ENCODE measurements at places on chromosomes 6 and 20.
A peak's percentile ranks its signal among the peaks of the same experiment; 100 is the strongest.

- DNase-seq, result no peak
Observed at GRCh38 chr6:146905181-146905704, 299.0 kb upstream of the STXBP5 start.

GRCh38 chr20:11902285-11902697 lies 15.4 kb upstream of the BTBD3 start:
- no peak for DNase-seq

- DNase-seq, result no peak
Observed at GRCh38 chr6:37965964-37966676, 146.6 kb downstream of the ZFAND3 start.

DNA sequence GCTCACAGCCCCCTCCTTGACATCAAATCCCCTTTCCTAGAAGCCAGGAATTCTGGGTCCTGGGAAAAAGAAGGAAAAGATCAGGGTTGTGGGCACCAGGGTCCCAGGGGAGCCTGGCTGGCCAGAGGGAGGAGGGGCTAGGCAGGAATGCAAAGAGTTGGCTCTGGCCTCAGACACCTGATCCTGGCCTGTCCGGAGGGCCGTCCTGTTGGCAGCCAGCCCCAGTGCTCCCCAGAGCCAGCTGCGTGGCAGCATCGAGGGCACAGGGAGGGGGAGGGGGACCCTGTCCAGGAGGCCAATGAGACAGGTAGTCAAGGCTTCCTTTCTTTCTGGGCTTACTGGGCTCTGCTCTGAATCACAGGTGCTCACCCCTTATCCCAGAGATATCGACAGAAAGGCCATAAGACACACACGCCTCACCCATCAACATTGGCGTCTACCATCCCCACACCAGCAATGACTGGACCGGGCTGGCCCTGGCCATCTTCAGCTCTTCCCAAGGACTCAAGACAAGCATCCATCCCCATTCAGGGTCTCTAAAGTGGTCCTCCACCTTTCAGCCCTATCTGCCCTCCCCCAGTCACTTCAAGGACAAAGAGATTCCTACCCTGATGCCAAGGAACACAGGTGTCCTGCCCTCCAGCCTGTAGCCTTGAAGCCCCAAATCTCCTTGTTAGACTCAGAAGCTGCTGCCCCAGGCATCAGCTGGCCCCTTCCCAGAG lies 723 bp downstream of the COL11A2 start:
- no peak for DNase-seq

GRCh38 chr6:114339706-114340105 lies 3.1 kb downstream of the HS3ST5 start:
- no peak for DNase-seq

DNA sequence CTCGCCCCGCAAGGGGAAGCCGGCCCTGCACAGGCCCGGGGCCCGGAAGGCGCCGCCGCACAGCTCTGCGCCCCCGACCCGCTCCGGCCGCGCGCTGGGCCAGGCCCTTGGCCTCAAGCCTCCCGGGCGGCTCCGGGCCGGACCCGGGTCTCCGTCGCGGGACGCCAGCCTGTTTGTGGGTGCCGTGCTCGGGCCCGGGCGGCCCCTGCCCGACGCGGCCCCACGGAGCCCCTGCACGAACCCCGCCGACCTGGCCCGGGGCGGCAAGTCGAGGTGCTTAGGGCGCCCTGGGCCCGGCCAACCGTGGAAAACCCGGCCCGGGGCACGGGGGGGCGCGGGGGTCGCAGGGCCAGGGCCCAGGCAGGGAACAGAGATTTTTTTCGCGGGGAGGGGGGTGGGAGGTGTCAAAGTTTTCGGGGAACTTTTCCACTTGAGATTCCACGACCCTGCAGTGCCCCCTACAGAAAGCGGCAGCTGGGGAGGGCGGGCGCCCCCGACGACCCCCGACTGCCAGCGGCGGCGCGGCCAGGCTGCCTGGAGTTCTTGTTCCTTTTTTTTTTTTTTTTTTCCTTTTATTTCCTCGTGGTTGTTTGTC lies 805 bp upstream of the STX16 start:
- DNase-seq, result peak; percentile 59

GRCh38 chr20:38017959-38018358 lies 15.3 kb downstream of the TTI1 start:
- DNase-seq, result no peak

DNA sequence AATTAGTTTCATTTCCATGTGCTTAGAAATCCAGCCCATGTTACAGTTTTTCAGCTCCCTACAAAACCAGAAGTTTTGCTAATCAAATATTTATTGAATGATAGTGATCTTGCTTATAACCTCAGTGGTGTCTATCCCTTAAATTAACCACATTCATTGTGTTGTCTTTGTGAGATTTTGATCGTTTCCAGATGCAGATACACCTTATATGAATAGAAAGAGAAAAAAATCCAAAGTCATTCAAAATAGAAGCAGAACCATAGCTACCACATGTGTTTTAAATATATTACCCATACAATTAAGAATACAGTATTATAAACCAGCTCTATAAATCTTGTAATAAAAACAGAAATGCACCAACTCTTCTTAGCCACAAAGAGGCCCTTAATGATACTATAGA lies 60.6 kb upstream of the RREB1 start:
- DNase-seq, result no peak

DNA sequence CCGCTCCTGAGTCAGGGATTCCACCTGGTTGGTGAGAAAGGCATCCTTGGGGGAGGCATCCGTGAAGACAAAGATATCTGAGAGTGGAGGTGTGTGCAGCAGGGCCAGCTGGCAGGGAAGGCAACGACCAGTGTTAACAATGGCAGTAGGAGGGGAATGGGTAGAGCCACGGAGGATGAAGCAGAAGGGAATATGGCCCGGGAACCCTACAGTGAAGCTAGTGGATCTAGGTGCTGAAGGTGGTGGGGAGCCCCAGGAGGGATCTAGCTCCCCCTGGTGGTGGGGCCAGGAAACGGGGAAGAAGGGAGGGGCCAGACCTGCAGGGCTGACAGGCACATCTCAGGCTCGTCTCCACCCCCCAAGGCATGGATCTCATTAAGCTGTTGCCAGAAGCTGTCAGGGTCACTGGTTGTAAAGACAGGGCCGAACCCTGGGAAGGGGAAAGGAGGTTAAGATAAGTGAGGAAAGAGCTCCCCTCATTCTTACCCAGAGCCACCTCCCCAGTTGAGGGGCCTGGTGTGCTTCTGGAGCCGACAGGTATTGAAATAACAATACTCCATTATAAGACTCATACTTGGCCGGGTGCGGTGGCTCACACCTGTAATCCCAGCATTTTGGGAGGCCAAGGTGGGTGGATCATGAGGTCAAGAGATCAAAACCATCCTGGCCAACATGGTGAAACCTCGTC lies 7.3 kb downstream of the VWA7 start:
- DNase-seq, result peak; percentile 91

DNA sequence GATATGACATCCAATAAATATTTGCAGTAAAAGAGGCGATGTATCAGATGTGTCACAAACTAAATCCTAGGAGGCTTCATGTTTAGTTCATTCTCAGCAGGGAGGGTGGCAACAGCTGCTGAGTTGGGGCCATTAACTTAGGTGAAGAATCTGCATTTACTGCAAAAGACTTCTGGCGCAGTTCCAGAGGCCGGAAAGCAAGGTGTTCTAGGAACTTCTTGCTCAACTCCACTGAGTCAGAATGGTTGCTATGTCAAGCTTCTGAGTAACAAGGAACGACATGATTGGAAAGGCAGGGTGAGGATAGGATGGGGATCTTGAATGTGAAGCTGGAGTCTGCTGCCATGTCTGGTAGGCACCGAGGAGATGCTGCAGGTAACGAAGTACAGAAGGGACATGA lies 11.7 kb downstream of the ADNP start:
- DNase-seq, result no peak

DNA sequence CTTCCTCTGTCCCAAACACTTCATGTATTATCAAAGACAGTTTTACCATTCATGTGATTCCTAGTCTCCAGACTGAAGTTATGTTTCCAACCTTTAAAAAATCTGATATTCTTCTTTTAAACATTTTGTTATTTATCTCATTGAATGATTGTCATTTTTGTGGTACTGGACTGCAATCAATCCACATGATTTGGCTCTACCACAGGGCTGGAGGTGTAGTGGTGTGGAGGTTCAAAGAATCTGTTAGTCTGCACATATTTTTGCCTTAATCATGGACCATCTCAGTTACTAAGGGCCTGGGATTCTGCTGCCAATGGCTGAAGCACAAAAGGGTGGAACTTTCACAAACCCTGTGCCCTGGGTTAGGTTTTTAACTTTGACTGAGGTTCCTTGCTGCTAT lies 164.1 kb upstream of the JAG1 start:
- no peak for DNase-seq

- no peak for DNase-seq
Observed at GRCh38 chr6:82408952-82409431, 45.4 kb downstream of the TPBG start.

GRCh38 chr6:80223743-80224212 lies 117.3 kb downstream of the BCKDHB start:
- DNase-seq, result no peak

DNA sequence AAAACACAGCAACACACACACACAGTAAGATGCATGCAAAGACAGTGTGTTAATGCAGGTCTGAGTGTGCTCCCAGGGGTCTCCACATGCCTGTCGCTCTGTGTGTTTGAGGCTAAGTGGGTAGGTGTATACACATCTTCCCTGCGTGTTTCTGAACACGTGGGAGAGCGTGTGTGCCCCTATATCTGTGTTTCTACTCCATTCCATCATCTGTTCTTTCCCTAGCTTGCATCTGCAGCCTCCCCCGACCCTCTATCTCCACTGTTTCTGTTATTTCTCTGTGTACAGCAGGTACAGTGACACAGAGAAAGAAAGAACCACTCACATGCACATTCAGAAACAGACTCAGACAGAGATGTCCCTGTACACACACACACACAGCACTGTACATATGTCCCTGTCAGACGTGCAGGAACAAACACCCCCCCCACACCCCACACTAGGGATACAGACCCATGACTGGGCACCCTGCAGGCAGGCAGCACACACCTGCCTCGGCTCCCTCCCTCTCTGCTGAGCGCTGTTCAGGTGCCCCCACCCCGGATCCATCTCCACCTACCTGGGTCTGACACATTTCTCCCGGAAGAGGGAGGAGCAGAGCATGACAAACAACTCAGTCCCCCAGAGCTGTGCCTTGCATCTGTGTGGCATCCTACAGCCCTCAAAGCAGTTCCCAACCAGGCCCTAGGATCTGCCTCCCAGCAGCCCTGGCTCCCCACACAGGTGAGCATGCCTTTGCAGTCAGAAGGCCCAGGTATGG lies 27.6 kb downstream of the KCNK15 start:
- no peak for DNase-seq

- peak; percentile 41 for DNase-seq
Observed at GRCh38 chr20:37651932-37652331, 41.9 kb upstream of the CTNNBL1 start.

GRCh38 chr6:11324453-11325015 lies 92.1 kb upstream of the NEDD9 start:
- DNase-seq, result peak; percentile 72

DNA sequence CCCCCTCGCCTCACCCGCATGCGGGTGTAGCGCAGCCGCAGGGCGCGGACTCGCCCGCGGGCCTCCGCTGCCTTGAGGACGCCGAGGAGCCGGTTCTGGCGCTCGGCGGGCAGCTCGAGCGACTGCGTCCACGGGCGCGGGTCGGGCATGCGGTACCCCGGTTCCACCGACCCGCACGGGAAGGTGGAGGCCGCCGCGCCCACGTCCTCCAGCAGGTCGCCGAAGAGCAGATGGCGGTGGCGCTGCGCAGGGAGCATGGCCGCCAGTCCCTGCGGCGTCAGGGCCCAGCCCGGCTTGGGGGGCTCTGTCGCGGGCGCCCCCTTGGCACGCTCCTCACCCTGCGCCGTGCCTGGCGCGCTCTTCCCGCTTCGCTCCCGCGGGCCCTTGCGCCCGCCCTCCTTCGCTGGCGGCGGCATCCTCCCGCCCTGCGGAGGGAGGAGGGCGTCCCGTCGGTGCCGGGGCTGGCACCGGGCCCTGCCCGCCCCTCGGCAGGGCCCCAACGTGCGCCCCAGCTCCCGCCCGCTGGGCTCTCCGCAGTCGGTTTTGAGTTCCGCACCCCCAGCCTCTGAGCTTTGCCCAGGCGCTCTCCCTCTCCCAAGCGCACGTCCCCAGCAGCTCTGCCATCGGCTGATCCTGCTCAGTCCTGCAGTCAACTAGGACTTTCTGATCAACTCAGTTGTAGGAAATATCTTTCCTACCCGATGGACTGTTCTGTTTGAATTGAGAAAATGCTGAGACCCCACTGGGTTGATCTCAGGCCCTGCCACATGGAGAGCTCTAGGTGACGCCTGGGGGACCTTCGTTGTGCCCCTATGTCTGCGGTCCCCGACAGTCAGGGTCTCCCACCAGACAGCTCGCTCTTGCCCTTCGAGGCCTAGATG lies at the start of gene LKAAEAR1:
Gene LKAAEAR1 (minus strand): TSS at position 595 of the 881 bp plus-strand sequence. CDS start 179 bp downstream, at position 416.
- DNase-seq, result no peak

- DNase-seq, result no peak
Observed at GRCh38 chr20:13139459-13140150, 81.5 kb upstream of the ISM1 start.

DNA sequence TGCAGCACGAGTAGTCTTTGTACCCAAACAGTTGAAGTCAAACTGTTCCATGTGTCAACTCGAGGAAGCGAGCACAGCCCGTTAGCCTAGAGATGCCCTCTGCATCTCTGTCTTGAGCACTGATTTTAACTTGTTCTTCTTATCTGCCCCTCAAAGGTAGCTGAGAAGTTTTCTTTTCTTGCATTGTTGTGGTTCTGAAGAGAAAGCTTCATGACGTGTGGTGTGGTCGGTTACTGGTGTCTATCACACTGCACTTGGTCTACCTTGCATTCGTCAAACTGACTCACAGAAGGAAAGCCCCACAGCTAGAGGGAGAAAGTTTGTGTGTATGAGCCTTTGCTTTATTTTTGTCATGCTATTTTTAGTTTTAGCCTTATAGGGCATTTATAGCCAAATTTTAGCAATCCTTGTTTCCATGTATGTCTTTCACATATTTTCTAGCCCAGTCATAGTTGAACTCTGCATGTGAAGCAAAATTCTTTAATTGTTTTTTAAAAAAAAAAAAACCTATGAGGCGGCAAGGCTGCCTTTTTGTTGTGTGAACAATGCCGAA lies 115.1 kb downstream of the JAG1 start:
- DNase-seq, result peak; percentile 48

- DNase-seq, result peak; percentile 77
Observed at GRCh38 chr6:26311012-26311384, 54.0 kb upstream of the BTN3A2 start.

- no peak for DNase-seq
Observed at GRCh38 chr6:105204331-105204730, 24.5 kb upstream of the POPDC3 start.

- no peak for DNase-seq
Observed at GRCh38 chr20:62878244-62879038, 16.8 kb upstream of the TCFL5 start.

DNA sequence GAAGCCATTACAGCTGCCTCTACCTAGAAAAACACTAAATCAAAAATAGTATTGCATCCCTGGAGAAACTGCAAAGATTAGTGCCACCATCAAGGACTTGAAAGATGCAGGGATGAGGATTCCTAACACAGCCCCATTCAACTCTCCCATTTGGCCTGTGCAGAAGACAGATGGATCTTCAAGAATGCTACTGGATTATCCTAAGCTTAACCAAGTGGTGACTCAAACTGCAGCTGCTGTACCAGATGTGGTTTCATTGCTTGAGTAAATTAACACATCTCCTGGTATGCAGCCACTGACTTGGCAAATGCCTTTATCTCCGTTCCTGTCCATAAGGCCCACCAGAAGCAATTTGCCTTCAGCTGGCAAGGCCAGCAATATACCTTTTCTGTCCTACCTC lies 117.4 kb downstream of the TBC1D32 start:
- no peak for DNase-seq
